T-cell (primary cell): ENCODE measurements at places on chromosomes 4 and X. TPM values are rescaled to one million over a fixed set of nuclear protein-coding genes. Genes with fewer than 3 reads are reported as not detected.

GRCh38 chr4:139523076-139523475, 32.9 kb downstream of the SETD7 start:
- DNase-seq: no peak

Gene ERCC6L
- total RNA-seq: 0.30 TPM

DNA sequence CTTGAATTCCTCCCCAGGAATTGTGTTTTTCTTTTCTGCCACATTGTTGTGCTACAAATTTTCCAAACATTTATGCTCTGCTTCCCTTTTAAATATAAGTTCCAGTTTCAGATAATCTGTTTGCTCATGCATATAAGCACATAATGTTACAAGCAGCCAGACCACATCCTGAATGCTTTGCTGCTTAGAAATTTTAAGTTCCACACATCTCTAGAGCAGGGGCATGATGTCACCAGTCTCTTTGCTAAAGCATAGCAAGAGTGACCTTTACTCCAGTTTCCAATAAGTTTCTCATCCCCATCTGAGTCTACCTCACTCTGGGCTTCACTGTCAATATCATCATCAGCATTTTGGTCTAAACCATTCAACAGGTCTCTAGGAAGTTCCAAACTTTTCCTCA, 932.5 kb downstream of the SH3BGRL start:
- DNase-seq: no peak

Gene THAP9
- total RNA-seq: 3.0 TPM

GRCh38 chr4:56859841-56860240, 38.3 kb upstream of the SPINK2 start:
- DNase-seq: no peak

Gene FGD1
- total RNA-seq: 0.08 TPM

DNA sequence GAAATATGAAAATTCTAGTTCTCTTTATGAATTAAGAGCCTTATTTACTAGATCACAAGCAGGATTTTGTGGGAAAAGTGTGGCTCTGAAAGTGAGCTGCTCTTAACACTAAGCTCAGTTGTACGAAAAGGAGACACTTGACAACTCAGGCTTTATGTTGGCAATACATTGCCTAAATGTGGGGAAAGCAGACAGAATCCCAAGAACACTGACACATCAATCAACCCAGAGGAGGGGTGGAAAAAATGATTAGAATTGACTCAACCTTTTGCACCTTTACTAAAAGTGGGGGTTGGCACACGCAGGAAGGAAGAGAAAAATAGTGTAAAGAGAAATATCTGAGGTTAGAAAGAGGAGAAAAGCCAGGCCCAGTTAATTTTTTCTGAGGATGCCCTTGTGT, 61.6 kb downstream of the CHST7 start:
- no peak for DNase-seq
